Non-pigmented ciliary epithelial cell (primary cell): ENCODE measurements at places on chromosomes 16 and 17.

- no peak for DNase-seq
These were observed 3.0 kb upstream of the ABR start for GRCh38 chr17:1182811-1183170.

GRCh38 chr17:42407289-42407836, 15.7 kb downstream of the CAVIN1 start:
- no peak for DNase-seq

DNA sequence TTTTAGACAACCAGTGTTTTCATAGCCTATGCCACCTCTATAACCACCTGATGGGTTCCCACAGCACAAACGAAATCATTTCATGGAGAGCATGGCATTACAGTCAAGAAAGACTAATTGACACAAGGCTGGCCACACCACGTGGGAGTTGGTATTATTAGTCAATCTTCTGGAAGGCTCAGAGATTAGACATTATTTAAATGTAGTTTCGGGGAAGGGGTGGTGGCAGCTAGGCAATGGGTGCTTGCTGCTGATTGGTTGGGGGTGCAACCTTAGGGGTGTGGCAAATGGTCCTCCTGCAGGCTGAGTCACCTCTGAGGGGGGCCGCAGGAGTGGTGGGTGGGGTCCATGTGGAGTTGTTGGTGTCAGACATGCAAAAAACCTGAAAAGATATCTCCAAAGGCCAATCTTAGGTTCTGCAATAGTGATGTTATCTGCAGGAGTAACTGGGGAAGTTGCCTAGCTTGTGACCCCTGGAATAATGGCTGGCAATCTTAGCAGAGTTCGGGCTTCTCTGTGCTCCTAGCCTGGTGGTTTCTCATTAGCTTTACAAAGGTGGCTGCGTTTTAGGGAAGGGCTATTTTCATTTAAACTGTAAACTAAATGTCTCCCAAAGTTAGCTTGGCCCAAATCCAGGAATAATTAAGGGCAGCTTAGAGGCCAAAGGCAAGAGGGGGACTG, 4.6 kb downstream of the TEN1 start:
- no peak for DNase-seq

DNA sequence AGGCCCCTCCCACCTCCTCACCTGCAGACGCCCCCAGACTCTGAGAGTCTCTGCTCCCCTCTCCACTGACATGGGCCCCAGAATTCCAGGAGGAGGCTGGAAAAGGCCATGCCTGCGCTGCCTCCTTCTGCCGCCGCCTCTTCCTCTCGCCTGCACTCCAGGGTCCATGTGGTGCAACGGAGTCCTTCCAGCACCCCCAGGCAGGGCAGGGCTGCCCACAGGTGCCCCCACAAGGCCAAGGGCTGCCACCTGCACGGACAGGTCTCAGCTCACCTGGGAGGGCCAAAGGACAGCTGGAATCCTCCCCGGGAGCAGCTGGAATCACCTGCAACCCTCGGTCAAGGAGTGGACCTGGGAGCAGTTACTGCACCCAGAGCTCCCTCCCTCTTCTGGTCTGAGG, 194.9 kb downstream of the RBFOX3 start:
- no peak for DNase-seq

DNA sequence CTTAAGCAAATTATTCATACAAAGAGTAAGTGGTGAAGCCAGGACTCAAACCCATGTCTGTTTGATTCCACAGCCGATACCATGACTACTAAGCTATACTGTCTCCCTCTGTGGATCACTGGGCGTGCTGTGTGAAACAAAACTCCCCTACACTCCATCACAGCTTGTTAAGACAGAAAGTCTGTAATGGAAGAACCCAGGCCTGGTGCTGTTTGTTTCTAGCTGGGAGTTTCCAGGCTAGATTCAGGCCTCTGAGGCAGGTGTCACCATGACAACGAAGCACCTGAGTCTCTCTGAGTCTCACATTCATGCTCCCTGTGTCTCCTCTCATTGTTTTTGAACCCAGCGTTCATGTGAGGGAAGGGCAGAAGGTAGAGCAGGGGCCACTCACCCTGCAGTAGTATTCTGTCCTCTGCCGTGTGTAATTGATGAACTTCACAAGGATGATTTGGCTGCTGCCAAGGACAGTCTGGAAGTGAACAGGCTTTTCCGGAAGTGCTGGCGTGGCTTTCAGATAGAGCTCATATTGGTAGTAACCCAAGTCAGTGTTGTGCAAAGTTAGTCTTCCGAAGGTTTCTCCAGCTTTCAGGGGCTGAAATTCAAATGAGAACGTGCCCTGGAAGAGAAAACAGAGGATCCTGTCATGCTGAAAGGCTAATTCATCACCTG, 8.6 kb upstream of the VAC14 start:
- DNase-seq = no peak

DNA sequence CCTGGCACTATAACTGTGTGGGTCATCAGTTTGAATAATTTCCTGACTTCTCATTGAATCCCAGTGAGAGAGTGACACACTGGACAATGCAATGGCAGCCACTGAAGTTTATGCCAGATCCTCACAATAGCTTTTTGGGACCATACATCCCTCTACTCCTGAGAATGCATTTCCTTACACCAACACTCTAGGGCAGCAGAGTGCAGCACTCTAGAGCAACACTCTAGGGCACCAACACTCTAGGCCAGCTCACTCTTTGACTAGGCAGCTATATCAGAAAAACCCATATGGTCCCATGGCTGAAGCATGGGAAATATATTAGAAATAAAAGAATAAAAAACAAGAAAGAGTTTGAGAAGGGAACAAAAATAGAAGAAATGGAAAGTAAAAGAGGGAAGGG, 309.2 kb downstream of the MAP2K6 start:
- DNase-seq = no peak

- DNase-seq = no peak
These were observed 368.8 kb downstream of the SLC39A11 start for GRCh38 chr17:72723711-72724110.

- no peak for DNase-seq
These were observed 245.6 kb upstream of the RBFOX1 start for GRCh38 chr16:7086822-7087616.

DNA sequence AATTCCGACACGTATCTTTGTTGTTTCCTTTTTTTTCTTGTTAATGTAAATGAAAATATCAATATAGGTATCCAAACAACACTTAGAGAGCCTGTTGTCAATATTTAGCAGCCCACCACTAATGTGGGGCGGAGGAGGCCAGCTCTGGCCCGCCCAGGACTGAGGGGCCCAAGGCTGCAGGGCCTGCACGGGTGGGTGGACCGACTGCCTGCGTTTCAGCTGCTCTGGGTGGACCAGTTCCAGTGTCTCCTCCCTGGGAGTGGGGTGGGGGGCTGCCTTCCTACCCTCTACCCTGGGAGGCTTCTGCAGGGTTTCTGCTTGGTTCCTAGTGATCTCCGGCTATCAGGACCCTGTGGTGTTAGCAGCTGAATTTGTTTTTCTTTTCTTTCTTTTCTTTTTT, 15.9 kb upstream of the ADGRG1 start:
- DNase-seq = no peak

DNA sequence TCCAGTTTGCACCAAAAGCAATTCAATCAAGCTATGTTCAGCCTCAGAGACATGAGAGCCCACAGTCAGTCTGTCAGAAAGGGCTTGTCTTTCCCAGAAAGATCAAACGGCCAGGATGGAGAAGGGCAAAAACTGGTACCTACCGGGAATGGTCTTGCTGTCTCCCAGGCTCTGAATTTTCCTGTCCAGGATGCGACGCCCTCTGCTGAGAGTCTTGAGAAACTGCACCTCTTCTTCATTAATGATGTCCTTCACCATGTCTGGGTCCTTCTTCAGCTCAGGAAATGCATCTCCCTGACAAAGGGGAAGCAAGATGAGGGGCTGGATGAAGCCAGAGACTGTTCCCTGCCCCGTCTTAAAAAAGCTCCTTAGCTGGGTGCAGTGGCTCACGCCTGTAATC, 15.8 kb upstream of the EXOSC6 start:
- DNase-seq = no peak

DNA sequence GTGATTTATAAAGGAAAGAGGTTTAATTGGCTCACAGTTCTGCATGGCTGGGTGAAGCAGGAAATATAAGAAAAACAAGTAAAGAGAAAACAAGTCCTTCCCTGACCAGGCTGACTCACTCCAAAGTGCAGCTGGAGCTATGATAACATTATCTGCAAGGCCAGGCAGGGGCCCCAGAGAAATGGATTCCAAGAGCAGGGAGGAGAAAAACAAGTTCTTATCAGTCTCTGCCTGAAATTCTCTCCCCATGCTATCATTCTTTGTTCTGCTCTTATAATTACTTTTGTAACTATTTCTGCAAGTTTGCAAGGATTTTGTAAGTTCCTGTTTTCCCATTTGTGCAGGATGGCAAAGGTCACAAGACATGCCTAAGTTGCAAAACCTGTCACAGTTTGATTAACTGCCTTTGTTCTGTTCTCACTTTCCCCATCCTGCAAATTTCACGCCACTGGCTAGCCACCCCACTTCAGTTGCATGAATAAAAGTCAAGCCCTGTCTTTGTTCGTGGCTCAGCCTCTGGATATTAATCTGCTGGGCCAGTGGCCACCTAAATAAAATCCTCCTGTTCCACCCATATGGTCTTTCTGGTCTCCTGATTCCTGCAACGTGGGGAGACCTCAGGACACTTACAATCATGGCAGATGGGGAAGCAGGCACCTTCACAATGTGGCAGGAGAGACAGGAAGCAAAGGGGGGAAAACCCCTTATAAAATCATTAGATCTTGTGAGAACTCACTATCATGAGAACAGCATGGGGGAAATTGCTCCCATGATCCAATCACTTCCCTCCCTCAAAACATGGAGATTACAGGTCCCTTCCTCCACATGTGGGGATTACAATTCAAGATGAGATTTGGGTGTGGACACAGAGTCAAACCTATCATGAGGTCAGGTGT, 13.1 kb downstream of the ABCA9 start:
- peak; percentile 77 for DNase-seq

DNA sequence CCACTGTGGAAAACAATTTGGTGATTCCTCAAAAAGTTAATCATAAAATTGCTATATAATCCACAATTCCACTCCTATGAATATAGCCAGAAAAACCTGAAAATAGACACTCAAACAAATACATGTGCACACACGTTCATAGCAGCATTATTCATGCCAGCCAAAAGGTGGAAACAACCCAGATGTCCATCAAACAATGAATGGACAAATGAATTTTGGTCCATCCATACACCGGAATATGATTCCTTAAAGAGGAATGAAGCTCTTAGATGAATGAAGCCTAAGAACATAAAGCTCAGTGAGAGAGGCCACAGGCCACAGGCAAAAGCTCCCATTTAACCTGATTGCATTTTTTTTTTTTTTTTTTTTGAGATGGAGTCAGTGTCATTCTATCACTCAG, 114.6 kb upstream of the TNRC6C start:
- no peak for DNase-seq

- DNase-seq = peak; percentile 6
These were observed 732 bp downstream of the ULK2 start for GRCh38 chr17:19867079-19867328.

DNA sequence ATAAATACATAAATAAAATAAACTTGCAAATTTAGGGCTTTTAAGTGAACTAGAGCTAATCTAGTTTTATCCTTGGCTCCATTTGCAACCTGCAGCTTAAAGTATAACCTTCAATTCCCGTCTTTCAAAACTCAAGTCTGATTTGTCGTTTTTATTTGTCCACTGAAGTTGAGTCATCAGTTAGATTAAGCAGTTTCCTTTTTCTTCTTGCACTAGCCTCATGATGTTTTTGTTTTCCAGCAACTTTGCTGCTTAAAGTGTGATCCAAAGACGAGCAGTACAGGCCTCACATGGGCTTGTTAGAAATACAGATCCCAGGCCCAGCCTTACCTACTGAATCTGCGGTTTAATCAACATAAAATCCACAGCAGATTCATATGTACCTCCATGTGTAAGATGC, 13.8 kb downstream of the ARSG start:
- no peak for DNase-seq

- DNase-seq = no peak
These were observed 21.2 kb upstream of the BCAS3 start for GRCh38 chr17:60656499-60656898.

DNA sequence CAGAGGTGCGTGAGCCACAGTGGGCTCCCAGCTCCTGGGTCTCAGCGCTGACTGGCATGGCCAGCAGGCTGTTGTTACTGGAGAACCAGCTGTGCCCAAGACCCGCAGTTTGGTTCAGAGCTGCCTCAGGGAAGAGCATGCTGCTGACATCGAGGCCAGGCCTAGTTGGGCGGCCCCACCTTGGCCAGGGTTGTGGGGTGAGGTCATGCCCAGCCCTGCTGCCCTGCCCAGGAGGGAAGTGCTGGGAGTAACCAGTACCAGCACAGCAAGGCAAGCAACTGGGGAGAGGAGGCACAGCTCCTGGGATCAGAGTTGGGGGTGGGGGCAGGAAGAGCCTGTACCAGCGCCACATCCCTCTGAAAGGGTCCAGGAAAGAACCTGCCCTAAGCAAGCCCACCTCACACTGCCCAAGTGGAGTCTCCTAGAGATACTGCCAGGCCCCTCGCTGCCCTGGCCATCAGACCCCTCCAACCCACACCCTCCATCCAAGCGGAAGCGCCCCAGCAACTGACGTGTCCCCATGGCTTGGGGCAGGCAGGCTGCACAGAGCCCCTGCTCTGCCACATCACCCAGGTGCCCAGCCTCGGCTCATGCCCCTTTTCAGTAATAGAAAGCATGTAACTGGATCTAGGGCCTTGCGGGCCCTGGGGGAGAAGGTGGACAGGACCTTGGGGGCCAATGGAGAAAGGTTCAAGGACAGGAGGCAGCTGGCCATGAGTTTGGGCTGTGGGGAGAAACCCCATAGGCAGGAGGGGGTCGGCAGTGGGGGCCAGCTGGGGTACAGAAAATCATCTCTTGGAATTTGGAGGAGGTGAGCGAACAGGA, 990 bp downstream of the DOK4 start:
- no peak for DNase-seq

DNA sequence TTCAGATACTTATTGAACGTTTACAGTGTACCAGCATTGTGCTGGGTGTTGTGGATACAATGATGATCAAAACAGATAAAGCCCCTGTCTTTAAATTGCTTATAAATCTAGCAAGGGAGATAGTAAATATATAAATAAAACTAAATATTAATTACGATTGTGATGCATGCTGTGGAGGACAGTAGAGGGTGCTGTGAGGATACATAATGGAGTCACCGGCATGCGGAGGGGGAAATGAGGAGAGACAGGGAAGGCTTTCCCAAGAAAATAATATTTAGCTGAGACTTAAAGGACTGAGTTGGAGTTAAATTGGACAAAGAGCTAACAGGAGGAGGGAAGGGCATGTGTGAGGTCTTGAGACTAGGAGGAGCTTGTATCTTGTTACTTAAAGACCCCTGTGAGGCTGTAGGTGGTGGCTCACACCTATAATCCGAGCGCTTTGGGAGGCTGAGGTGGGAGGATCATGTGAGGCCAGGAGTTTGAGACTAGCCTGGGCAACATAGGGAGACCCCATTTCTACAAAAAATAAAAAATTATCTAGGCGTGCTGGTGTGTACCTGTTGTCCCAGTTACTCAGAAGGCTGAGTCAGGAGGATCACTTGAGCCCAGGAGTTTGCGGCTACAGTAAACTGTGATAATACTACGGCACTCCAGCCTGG, 2.4 kb downstream of the DHRS7B start:
- DNase-seq = no peak

GRCh38 chr16:4674926-4675530, 18.3 kb upstream of the NUDT16L1 start:
- no peak for DNase-seq
